ENCODE measurements at places on chromosomes 7 and 10.
A peak's percentile ranks its signal among the peaks of the same experiment; 100 is the strongest.

DNA sequence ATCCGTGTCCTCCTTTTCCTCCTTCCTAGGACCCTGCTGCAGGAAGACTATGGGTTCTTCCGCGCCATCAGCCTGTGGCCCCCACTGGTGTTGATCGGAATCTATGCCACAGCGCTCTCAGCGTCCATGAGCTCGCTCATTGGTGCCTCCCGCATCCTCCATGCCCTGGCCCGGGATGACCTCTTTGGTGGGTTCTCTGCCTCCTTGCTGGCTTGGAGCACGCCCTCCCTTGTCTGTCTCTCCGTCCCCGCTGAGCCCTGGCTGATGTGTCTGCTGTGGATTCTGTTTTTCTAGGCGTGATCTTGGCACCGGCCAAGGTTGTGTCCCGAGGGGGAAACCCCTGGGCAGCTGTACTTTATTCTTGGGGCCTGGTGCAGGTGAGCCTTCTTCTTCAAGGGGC is 7.3 kb upstream of the TRIP6 start:
- no peak for DNase-seq

GRCh38 chr7:138049505-138050116 is 26.6 kb upstream of the AKR1D1 start:
- DNase-seq = no peak

GRCh38 chr7:7221599-7222038 is 39.3 kb downstream of the C1GALT1 start:
- DNase-seq = peak; percentile 83

DNA sequence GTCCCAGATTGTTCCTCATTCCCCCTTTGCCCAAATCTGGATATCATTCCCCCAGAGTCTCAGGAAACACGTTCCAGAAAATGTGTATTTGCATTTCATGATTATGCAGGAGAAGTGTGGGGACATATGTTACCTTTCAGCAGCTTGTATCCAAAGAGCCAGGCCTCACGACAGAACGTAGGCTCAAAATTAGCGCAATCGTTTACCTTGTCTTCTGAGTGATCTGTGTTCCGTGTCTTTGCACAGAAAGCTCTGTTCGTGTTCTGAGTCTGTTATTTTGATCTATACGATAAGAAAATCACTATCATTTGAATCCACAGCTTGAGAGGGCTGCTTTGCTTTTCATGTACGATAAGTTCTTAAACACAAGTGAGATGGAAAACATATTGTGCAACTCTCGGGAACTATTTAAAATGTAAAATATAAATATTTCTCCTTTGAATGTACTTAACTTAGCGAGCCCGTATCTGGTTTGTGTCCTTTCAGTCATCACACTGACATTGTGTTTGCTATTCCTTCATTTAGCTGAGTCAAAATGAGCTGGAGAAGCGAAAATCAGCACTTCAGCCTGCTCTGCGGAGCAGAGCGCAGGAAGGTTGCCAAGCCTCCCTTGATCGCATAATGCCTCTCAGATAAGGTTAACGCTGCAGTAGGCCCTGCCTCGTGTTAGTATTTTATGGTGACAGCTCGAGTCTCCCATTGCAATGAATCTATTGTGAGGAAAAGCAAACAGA is 80.2 kb upstream of the CACNB2 start:
- no peak for DNase-seq

GRCh38 chr7:37784015-37784414 is 64.4 kb upstream of the NME8 start:
- no peak for DNase-seq

- DNase-seq = no peak
Observed at GRCh38 chr10:133274751-133275683, 1.7 kb downstream of the ADAM8 start.

DNA sequence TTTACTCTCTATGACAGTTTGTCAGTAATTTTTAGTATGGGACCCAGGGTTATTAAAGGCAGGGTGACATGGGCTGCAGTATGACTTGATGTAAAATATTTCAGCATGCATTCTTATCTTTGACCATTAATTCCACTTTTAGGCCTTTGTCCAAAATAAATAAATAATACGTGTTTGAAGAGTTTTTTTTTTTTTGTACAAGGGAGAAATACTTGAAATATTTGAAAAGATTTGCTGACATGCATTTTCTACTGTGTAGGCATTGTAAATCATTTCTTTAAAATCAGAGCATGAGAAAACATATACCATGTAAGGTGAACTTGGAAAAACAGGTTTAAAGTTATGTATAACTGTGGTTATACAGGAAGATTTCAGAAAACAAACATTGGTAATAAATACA is 23.5 kb downstream of the NRG3 start:
- no peak for DNase-seq

GRCh38 chr10:18158773-18159265 is 18.6 kb downstream of the CACNB2 start:
- DNase-seq = peak; percentile 85

DNA sequence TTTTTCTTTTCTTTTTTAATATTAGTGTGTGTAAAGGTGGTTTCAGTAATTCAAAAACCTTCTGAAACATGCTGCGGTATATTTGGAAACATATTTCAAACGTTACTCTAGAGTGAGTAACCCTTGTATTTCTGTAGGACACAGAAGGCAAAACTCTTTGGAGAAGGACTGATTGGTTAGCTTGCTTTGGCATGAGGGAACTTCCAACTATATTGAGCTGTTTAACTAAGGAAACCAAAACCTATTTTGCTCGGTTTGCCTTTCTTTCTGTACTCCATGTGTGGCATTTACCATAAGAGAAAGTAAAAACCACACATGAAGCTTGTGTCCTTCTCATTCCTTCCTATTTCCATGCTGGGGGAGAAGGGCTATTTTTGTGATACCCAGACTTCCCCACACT is 149.8 kb downstream of the DYNC1I1 start:
- DNase-seq = no peak

DNA sequence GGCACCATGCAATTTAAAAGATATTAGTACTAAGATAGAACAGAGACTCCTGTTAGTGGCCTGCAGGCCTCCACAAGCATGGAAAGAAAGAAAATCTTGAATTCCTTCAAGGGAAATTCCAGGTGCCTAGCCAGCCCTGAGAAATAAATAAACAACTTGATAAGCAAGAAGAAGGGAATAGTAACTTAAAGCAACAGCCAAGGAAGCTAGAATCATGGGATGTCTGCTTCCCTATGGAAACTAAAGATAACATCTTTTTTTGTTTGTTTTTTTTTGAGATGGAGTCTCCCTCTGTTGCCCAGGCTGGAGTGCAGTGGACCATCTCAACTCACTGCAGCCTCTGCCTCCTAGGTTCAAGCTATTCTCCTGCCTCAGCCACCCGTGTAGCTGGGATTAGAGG is 128.6 kb downstream of the SKIDA1 start:
- no peak for DNase-seq

GRCh38 chr10:125782616-125783015 is 7.0 kb upstream of the MMP21 start:
- no peak for DNase-seq

All from fibroblast of gingiva (primary cell).